T-helper 17 cell (primary cell): ENCODE measurements at places on chromosomes 1 and 21. TPM values are rescaled to one million over a fixed set of nuclear protein-coding genes. Genes with fewer than 3 reads are reported as not detected.
A peak's percentile ranks its signal among the peaks of the same experiment; 100 is the strongest.

DNA sequence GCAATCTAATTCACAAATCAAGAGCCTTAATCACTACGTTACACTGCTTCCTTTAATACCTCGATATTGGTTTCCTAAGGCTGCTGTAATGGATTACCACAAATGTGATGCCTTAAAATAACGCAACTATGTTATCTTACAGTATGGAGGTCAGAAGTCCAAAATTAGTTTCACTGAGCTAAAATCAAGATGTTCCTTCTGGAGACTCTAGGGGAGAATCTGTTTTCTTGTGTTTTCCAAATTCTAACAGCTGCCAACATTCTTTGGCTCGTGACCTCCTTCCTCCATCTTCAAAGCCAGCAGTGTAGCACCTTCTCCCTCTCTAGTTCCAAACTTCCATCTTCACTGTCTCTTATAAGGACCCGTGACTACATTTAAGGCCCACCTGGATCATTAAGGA, 335.0 kb upstream of the NFIA start:
- peaks cover under 1% of the 10 kb centered on the region for H3K27me3 ChIP-seq
- DNase-seq: no peak
- H3K4me1 ChIP-seq: no peaks in the 10 kb centered on the region
- H3K36me3 ChIP-seq: no peaks in the 10 kb centered on the region
- H3K4me3 ChIP-seq: no peak overlapping the region

GRCh38 chr1:148263128-148263905, 111.2 kb upstream of the NBPF11 start:
- peak overlapping the region; percentile 100 for H3K27ac ChIP-seq
- peak; percentile 14 for DNase-seq
- peaks cover 8% of the 10 kb centered on the region for H3K27me3 ChIP-seq
- no peaks in the 10 kb centered on the region for H3K36me3 ChIP-seq
- H3K4me1 ChIP-seq: peaks cover 21% of the 10 kb centered on the region
- H3K4me3 ChIP-seq: peak overlapping the region; percentile 98

DNA sequence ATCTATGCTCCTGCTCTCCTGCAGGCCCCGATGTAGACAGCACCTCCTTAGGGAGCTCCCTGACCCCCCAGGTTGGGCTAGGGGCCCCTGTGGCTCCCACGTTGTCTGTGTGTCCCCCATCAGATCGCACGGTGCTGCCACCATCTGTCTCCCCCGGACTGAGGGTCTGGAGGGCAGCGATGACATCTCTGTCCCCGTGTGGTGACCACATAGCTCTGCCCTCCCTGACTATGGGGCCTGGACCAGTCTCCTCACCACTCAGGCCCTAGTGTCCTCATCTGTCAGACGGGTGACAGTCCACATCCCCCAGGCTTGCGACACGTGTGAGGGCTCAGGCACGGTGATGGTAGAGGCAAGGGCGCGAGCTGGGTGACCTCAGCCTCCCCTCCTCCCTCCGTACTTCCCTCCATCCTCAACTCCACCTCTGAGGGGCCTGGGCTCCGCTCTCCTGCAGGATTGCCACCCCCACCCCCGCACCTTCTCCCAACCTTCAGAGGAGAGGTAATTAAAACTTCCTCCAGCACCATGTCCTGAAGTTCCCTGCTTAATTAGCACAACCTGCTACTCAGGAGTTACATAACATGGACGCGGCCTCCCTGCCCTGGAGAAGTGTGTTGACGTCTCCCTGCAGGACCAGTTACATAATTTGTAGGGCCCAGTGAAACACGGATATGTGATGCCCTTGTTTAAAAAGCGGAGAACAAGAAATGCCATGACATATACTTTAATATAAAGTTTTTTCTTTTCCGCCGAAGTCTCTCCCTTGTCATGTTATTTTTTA, 288.2 kb downstream of the PTPRU start:
- peaks cover 55% of the 10 kb centered on the region for H3K27me3 ChIP-seq
- no peaks in the 10 kb centered on the region for H3K36me3 ChIP-seq
- no peak for DNase-seq
- peaks cover 2% of the 10 kb centered on the region for H3K4me1 ChIP-seq

- H3K4me3 ChIP-seq: no peak overlapping the region
- DNase-seq: no peak
- H3K27me3 ChIP-seq: no peaks in the 10 kb centered on the region
- H3K36me3 ChIP-seq: peaks cover 2% of the 10 kb centered on the region
- peaks cover 26% of the 10 kb centered on the region for H3K4me1 ChIP-seq
- no peak overlapping the region for H3K27ac ChIP-seq
These were observed 14.3 kb downstream of the RRP15 start for GRCh38 chr1:218299416-218299815.

GRCh38 chr1:178973652-178974101, 52.0 kb upstream of the FAM20B start:
- H3K27ac ChIP-seq: no peak overlapping the region
- no peaks in the 10 kb centered on the region for H3K36me3 ChIP-seq
- H3K27me3 ChIP-seq: peaks cover 25% of the 10 kb centered on the region
- H3K4me1 ChIP-seq: peaks cover 3% of the 10 kb centered on the region

GRCh38 chr1:183937611-183938010, 99.9 kb downstream of the COLGALT2 start:
- H3K27ac ChIP-seq: no peak overlapping the region
- peaks cover 2% of the 10 kb centered on the region for H3K36me3 ChIP-seq
- H3K4me3 ChIP-seq: no peak overlapping the region
- peaks cover 11% of the 10 kb centered on the region for H3K27me3 ChIP-seq
- no peak for DNase-seq
- peaks cover 3% of the 10 kb centered on the region for H3K4me1 ChIP-seq

DNA sequence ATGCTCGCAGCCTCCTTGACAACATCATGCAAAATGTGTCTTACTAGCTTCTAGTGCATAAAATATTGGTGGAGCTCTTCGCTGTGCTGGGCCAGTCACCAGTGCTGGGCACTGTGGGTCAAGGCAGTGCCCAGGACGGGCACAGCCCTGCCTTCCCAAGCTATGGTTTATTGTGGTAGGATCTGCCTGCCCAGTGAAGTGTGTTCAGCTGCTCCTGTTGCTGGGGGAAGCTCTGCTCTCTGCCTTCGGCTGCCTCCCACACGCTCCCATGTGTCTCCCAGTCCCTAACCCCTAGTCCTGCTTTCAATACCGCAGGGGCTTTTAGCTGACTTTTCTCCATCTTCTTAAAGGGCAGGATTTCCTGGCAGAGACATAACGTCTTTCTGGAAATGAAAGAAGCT, 15.7 kb downstream of the EPHX1 start:
- no peak overlapping the region for H3K4me3 ChIP-seq
- H3K36me3 ChIP-seq: peaks cover 3% of the 10 kb centered on the region

DNA sequence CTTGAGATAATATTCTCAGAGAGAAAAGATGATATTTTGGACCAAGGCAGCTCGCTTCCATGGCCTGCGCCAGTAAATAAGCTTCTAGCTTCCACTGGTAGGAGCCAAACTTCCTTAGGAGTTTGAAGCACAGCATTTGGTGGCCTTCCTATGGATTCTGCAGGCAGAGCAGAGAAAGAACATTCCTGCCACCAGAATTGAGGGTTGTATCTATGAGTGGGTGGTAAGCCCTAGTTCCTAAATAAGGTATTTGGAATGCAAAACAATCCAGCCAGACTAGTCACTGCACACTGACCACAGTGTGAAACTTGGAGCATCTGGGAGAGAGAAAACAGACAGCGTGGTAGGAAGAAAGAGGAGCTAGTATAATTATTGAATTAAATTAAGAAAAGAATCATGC, 54.1 kb upstream of the BCAR3 start:
- no peak for DNase-seq
- no peak overlapping the region for H3K4me3 ChIP-seq
- peaks cover 4% of the 10 kb centered on the region for H3K36me3 ChIP-seq
- H3K4me1 ChIP-seq: peaks cover 5% of the 10 kb centered on the region

DNA sequence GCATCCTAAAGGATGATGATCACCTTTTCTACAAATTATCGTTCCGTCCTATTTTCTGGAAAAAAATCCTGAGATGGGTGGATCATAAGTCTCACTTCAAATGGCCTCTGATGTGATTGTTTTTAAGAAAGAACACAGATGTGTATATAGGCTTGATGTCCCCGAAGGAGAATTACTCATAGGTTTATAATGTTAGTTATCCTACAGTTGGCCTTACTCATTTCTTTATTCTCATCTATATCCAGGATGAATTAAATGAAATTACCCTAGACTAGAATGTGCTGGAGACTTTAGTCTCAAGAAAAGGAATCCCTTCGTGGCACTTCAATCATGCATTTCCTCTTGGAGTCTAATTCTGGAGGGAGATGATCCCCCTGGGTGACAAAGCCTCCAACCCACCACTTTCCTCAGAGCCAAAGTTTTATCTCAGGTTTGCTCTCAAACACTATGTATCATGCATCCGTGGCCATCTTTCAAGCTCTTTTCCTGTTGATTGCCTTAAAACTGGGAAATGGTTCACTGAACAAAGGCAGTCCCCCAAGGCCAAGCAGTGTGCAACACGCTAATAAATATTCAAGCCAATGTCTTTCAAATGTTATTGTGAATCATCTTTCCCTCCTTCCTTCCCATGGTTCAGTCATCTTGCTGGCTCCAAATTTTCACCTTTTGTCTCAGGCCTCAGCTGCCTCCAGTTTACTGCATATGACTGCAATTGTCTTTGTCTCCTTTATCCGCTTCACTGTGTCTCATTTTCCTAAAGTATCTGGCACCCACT, 32.5 kb upstream of the SMYD2 start:
- no peak overlapping the region for H3K27ac ChIP-seq
- H3K27me3 ChIP-seq: peaks cover 51% of the 10 kb centered on the region
- H3K36me3 ChIP-seq: peaks cover 2% of the 10 kb centered on the region
- no peak for DNase-seq
- peaks cover 5% of the 10 kb centered on the region for H3K4me1 ChIP-seq

DNA sequence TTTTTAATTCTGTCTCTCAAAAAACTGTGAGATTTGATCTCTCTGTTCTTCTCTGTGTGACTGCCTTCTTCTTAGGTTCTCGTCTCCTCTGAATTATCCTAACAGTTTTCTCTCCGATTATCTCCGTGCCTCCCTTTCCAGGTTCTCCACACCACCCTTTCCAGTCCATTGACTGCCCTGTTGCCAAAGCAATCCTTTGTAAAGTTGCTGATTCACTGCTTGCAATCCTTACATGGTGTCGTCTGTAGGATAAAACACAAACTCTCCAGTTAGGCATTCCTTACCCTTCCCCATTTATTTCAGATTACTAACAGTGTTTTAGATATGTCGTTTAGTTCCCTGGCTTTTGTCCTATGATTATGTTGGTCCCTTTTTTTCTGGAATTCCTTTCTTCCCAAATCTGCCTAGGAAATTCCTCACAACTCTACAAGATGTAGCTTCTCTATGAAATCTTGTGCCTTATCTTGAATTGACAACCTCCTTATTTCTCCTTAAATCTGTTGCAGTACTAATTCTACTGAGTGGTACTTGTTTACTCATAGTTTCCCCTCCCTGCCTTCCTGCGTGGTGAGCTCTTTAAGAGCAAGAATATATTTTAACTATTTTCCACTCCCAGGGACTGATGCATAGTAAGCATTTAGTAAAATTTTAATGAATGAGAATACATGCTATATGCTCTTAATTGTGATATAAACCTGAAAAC, 22.3 kb downstream of the RCOR3 start:
- no peak overlapping the region for H3K4me3 ChIP-seq
- H3K4me1 ChIP-seq: peaks cover 6% of the 10 kb centered on the region
- no peak overlapping the region for H3K27ac ChIP-seq
- H3K36me3 ChIP-seq: peaks cover 4% of the 10 kb centered on the region
- DNase-seq: no peak

GRCh38 chr1:74237035-74237434, 1.8 kb downstream of the TNNI3K start:
- H3K4me3 ChIP-seq: no peak overlapping the region
- no peaks in the 10 kb centered on the region for H3K27me3 ChIP-seq

DNA sequence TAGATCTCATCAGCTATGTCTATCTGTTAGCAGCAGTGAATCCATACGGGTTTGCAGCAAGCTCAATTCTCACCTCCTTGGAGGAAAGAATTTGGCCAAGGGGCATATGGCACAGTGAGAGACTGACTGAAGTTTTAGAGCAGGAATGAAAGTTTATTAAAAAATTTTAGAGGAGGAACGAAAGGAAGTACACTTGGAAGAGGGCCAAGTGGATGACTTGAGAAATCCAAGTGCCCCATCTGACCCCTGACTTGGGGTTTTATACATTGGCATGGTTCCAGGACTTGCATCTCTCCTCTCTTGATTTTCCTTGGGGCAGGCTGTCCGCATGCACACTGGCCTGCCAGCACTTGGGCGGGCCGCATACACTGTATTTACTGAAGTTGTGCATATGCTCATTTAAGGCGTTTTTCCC, 9.2 kb upstream of the OSBPL9 start:
- H3K27me3 ChIP-seq: peaks cover 45% of the 10 kb centered on the region
- peaks cover 4% of the 10 kb centered on the region for H3K4me1 ChIP-seq
- no peak for DNase-seq

- H3K27ac ChIP-seq: peak overlapping the region; percentile 94
- peaks cover 46% of the 10 kb centered on the region for H3K4me1 ChIP-seq
- peak; percentile 22 for DNase-seq
- no peaks in the 10 kb centered on the region for H3K27me3 ChIP-seq
- H3K36me3 ChIP-seq: peaks cover 8% of the 10 kb centered on the region
- peak overlapping the region; percentile 94 for H3K4me3 ChIP-seq
These were observed 513 bp downstream of the GTF2B start for GRCh38 chr1:88890791-88891317.

DNA sequence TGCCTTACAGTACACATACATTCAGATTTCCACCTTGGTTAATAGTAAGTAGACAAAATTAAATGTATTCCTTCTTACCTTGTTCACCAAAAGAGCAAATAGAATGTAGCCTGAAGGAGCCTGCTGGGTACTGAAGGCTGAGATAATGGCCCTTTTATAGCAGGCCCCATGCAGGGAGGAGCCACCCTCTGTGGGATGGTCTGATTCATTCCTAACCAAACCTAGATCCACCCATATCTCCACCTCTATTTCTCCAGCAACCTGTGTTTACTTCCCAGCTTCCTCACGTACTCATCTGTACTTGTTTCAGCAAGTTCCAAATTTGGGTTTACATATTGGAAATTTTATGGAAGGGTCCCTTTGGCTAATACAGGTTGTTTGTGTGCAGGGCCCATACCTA, at the start of gene FLG:
TSS of gene FLG (minus strand) at position 129 of the 400 bp plus-strand sequence. CDS start 9,783 bp downstream, outside the sequence.
- peaks cover 16% of the 10 kb centered on the region for H3K27me3 ChIP-seq
- no peaks in the 10 kb centered on the region for H3K4me1 ChIP-seq
- no peak within 1 kb of the TSS for H3K27ac ChIP-seq
- DNase-seq: no peak

DNA sequence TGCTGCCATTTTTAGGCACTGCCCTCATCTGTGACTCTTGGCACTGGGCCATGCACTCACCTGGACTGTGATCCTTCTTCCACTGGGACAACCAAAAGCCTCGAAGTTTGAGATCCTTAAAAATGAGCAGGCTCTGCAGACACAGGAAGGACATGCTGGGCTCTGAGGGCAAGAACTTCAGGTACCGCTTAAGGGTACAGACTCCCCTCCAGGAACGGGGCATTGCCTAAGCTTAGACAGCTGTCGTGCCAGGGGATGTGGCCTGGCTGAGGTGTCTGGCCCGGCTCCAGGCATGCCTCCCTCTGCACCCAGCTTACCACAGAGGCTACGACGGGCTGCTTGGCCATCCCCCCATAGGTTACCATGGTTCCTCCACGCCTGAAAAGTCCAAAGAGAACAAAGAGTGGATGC, 14.2 kb upstream of the SRSF4 start:
- no peaks in the 10 kb centered on the region for H3K4me1 ChIP-seq
- DNase-seq: no peak
- H3K36me3 ChIP-seq: peaks cover 2% of the 10 kb centered on the region
- H3K27me3 ChIP-seq: no peaks in the 10 kb centered on the region

- peaks cover 1% of the 10 kb centered on the region for H3K36me3 ChIP-seq
- H3K27ac ChIP-seq: no peak overlapping the region
- DNase-seq: no peak
- H3K4me3 ChIP-seq: no peak overlapping the region
- H3K4me1 ChIP-seq: peaks cover 2% of the 10 kb centered on the region
- peaks cover 10% of the 10 kb centered on the region for H3K27me3 ChIP-seq
These were observed 11.9 kb downstream of the ALPL start for GRCh38 chr1:21520899-21521716.

Gene KPRP
- total RNA-seq: not detected

Gene LYSMD1
- 0.70 TPM for total RNA-seq

Gene KLHL12
- 16.7 TPM for total RNA-seq

Gene SPRR3
- total RNA-seq: not detected

Gene MYOM3
- total RNA-seq: not detected

Gene TBX19
- 2.7 TPM for total RNA-seq
